ENCODE measurements at places on chromosomes 16 and 17.

- no peak for DNase-seq
Observed at GRCh38 chr16:52872731-52873130, 180.0 kb downstream of the CHD9NB start.

DNA sequence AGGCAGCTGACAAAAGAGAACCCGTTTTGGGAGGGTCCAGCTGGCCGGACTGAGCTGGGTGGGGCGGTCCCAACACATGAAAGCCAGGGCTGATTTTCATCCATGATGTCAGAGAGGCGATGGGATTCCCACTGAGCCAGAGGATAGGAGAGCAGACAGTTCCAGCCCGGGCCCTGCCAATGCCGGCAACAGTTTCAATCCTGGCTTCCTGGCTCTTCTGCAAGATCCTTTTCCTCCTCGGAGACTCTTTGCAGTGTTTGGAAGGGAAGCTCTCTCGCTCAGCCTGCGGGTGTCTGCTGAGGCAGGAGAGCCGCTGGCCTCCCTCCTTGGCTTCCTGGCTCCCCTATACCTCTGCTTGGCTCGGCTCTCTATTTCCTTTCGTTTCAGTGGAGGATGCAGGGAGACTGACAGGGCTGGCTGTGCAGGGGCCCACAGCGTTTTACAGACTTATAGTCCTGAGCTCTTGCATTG lies 145.5 kb upstream of the SOX9 start:
- DNase-seq = no peak

DNA sequence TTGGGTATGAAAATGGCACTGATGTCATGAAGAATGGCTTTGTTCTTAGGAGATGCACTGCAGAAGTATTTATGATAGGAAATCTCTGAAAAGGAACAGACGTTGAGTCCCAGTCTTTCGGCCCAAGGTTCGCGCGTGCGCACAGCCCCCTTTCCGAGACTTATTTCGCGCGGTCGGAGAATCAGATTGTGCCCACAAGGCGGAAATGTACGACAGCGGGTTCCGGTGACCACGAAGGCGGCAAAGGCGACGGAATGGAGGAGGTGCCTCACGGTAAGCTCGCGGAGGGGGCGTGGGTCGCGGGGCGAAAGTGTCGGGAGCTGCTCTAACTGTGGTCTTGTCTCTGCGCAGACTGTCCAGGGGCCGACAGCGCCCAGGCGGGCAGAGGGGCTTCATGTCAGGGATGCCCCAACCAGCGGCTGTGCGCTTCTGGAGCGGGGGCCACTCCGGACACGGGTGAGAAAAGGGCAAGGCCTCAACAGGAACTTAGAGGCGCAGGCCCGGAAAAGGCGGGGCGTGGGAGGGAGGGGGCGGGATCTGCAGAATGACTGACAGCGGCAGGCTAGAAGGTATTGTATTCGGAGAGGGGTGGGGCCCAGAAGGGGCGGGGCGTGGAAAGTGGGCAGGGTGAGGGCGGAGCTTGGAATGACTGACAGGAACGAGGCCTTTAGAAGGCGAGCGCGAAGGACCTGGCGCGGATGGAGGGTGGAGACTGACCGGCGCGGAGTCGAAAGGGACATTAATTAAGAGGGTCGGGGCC lies at the start of gene NUBP1:
Gene NUBP1 (plus strand): TSS at position 233 of the 760 bp plus-strand sequence. CDS start 22 bp downstream, at position 255.
- peak; percentile 94 for DNase-seq

DNA sequence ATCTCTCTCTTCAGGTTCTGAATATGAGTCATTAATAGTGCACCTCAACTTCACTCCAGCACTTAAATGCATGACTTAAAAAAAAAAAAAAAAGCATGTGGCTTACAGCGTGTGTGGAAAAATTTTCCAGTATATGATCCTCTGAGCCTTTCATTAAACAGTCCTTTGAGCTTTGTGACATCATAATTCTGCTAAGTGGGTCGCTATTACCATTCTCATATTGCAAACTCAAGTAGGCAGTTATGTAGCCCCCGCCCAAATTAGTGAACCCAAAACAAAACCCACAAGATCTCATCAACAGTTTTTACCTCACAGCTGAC lies 672 bp downstream of the CMTR2 start:
- no peak for DNase-seq

GRCh38 chr16:58048494-58049231 lies 23.1 kb downstream of the MMP15 start:
- DNase-seq = no peak

GRCh38 chr16:84068041-84068440 lies 25.4 kb upstream of the SLC38A8 start:
- DNase-seq = no peak

DNA sequence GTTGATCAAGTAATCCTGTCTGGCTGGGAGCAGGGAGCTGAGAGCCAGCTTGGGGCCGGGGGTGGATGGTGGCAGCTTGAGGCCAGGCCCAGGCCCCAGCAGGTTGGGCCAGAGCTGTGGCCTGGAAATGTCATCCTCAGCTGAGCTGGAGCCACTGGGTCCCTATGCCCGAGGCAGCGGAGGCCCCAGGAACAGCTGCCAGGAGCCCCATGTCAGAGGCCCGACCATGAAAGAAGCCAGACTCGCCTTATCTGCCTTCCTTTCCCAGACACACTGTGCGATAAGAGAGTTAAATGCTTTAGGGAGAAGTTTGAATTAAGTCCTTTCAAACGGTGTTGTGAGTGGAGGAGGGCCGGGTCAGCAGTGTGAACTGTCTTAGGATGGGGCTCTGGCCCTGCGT lies 3.5 kb downstream of the SMTNL2 start:
- no peak for DNase-seq
